ENCODE measurements at places on chromosomes 3 and 15. TPM values are rescaled to one million over a fixed set of nuclear protein-coding genes. Genes with fewer than 3 reads are reported as not detected.

The CDC25A gene
- total RNA-seq, result 0.82 TPM

The SLC6A1 gene
- total RNA-seq, result 3.3 TPM

The RRP9 gene
- 9.7 TPM for total RNA-seq

The LRRC31 gene
- not detected for total RNA-seq

The EOMES gene
- not detected for total RNA-seq

The RBP2 gene
- not detected for total RNA-seq

The CPNE4 gene
- 2.1 TPM for total RNA-seq

The DNAJA4 gene
- 102 TPM for total RNA-seq

The CPLX3 gene
- 31.0 TPM for total RNA-seq

The THRB gene
- total RNA-seq, result 16.1 TPM

DNA sequence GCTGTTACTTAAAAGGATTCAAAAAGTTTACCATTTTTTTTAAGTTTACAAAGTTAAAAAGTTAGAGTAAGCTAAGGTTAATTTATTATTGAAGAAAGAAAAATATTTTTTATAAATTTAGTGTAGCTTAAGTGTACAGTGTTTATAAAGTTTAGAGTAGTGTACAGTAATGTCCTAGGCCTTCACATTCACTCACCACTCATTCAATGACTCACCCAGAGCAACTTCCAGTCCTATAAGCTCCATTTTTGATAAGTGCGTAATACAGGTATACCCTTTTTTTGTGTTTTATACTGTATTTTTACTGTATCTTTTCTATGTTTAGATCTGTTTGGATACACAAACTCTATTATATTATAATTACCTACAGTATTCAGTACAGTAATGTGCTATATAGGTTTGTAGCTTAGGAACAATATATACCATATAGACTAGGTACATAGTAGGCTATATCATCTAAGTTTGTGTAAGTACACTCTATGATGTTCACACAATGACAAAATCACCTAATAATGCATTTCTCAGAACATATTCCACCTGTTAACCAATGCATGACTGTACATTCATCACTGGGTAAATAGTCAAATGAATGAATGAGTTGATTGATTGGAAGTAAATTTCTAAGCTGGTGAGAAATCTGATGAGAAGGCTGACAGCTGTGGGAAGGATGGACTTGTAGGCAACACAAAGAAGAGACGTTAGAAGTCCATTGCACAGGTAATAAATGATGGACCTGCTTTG lies 95.2 kb upstream of the CDIN1 start:
- DNase-seq, result no peak

GRCh38 chr3:102258666-102259227 lies 176.1 kb upstream of the ZPLD1 start:
- no peak for DNase-seq

DNA sequence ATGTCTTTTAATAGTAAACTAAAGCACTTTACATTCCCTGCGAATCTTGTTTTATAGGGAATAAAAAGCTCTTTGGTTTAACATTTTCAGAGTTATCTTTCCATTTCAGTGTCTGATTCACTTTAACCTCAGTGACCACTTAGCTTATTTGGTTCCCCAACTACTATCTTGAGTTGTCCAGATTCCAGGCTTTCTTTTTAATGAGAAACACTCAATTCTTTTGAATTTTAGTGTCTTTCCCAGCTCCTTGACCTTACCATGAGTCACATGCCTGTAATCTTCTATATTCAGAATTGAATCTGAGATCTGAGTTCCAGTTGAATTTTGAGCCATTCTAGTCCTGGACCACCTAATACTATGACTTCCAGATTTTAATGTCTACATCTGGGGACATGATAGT lies 144.4 kb downstream of the KCNAB1 start:
- DNase-seq, result no peak

GRCh38 chr15:91049378-91050127 lies 27.2 kb upstream of the VPS33B start:
- no peak for DNase-seq

GRCh38 chr3:197103766-197104165 lies 74.1 kb upstream of the MELTF start:
- no peak for DNase-seq

GRCh38 chr3:196180346-196180745 lies 30.9 kb downstream of the ZDHHC19 start:
- no peak for DNase-seq

DNA sequence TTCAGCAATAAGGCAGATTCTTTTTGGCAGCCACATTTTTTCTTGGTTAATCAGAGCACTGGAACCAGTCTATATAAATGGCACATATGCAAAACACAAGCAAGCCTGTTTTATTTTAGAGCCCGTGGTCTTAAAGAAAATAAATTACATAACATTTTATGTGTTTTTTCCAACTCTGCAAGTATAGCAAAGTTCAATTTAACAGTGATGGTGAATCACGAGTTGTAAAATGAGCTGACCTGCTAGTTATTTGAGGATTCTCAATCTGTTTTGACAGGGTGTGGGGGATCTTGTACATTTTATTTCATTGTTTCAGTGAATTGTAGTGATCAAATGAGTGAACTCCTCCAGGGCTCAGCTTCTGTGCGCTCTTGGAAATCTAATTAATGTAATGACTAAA lies 2.7 kb downstream of the ARHGEF26 start:
- DNase-seq, result no peak

DNA sequence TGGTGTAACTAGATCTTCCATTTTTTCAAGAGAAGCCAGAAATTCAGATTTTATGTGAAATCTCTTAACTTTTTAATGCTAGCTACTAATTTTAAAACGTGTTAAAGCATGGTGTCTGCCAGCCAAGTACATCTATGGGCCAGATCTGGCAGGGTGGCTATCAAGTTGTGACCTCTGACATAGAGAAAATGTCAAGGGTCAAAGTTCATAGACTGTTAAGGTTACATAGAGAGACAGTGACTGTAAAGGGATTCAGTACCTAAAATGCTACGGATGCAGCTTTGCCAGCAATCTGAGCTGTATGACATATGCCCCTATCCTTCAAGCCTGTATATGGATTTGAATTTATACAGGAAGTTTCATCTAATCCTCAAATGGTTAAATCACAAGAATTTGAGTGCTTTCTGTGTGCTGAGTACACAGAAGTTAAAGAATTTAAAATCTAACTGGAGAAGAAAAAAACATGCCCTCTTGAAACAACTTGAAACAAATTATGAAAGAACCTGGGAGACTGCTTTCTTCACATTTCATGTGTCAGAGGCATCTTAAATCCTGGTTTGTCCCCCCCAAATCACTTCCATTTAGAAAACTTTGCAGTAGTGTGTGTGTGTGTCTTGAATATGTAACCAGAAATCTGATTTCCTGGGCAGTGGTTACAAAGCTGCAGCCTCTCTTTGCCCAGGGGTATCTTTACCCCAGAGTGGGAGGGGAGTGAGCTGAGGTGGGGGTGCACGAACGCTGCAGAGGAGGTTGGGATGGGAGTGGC lies 895 bp upstream of the ARHGAP31 start:
- no peak for DNase-seq

GRCh38 chr3:16461463-16462245 lies 51.8 kb downstream of the RFTN1 start:
- DNase-seq, result no peak

GRCh38 chr15:95596496-95596895 lies 734.0 kb upstream of the NR2F2 start:
- peak; percentile 60 for DNase-seq

DNA sequence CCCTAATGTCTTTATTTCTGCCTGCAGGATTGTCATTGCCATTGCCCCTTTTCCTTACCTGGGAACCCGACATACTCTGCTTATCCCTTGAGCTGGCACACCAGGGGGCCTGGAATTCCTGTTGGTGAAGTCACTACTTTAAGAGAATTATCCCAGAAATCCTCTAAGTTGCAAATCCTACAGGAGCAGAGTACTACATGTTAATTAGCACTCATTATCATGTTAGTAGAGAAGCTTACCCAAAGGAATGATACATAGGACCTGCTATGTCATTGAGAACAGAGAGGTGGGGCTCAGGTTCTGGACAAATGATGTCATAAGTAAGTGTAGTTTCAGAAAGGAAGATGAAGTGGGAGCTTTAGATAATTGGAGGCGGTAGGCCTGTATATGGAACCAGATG lies 27.4 kb downstream of the SCG5 start:
- DNase-seq, result no peak

- no peak for DNase-seq
Observed at GRCh38 chr3:117486719-117487716, 777.4 kb downstream of the TUSC7 start.

- no peak for DNase-seq
Observed at GRCh38 chr3:110750201-110750600, 321.4 kb upstream of the NECTIN3 start.

DNA sequence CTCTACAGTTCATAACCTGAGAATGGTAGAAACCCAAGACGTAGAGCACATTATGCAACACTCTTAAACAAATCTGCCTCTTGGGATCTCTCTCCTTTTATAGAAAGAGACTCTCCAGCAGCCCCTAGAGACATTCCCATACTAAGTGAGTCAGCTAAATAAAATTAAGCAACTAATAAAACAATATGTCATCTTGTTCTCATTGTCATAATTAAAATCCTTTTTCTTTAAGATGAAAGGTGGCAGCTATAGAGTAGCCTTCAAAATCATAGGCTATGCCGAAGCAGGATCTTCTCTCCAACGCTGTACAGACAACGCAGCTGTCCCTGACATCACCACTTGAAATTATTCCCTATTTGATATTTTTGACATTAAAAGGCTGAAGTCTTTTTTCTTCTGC lies 790.0 kb downstream of the FHIT start:
- no peak for DNase-seq

DNA sequence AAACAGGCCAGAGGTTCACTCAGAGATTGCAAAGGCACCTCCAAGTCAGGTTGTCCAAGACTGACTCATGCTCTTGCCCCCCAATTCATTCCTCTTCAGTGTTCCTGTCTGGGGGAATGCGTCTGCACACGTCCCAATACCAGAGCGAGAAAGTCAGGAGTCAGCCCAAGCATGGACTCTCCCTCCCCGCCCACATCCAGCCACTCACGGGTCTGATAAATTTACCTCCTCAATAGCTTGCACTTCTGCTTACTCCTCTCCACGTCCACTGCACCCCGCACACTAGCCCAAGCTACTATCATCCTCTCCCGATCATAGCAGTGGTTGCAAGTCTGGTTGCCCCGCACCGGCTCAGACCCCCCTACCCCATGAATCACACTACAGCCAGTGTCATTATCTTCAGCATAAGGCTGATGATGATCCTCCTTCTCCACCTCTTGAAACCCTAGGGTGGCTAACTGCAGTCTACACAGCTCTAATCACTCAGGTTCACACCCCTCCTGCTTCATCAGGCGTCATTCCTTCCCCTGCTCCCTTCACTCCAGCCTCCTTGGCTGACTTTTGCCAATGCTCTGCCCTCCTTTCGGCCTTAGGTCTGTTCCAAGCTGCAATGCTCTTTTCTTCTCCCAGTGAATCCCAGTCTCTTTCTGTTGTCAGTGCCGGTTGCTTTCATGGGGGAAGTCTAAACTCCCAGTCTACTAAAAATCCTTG lies 27.6 kb upstream of the MYO1E start:
- DNase-seq, result no peak

GRCh38 chr15:99511866-99512661 lies 53.7 kb upstream of the MEF2A start:
- peak; percentile 64 for DNase-seq

GRCh38 chr15:57171426-57171825 lies 204.9 kb upstream of the CGNL1 start:
- DNase-seq, result no peak

DNA sequence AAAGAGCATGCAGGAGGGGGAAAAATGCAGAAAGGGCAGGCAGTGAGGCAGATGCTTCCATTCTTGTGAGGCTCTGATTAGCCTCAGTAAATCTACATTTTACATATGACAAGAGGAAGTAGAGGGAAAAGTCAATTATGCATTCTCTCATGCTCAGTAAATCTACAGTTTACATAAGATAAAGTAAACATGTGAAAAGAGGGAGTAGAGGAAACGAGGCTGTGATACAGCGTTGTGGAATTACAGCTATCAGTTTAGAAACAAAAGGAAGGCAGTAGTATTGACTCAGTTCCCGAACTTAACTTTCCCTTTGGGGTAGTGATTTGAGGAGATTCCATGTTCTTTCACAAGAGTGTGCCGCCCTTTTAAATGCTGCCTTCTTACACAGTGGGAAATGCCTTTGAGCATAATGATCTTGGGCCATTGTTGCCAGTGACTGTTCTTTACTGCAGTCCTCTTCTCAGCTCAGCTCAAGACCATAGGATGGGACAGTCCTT lies 39.3 kb downstream of the OSTN start:
- no peak for DNase-seq

GRCh38 chr15:95987886-95988573 lies 342.5 kb upstream of the NR2F2 start:
- DNase-seq, result no peak

DNA sequence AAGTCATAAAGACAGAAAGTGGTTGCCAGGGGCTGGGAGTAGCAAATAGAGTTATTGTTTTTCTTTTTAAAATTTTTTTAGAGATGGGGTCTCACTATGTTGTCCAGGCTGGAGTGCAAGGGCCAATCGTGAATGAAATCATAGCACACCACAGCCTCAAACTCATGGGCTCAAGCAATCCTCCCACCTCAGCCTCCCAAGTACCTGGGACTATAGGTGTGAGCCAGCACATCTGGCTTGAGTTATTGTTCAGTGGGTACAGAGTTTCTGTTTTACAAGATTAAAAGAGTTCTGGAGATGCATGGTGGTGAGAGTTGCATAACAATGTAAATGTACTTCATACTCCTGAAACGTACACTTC lies 23.6 kb downstream of the PFKFB4 start:
- DNase-seq, result no peak

DNA sequence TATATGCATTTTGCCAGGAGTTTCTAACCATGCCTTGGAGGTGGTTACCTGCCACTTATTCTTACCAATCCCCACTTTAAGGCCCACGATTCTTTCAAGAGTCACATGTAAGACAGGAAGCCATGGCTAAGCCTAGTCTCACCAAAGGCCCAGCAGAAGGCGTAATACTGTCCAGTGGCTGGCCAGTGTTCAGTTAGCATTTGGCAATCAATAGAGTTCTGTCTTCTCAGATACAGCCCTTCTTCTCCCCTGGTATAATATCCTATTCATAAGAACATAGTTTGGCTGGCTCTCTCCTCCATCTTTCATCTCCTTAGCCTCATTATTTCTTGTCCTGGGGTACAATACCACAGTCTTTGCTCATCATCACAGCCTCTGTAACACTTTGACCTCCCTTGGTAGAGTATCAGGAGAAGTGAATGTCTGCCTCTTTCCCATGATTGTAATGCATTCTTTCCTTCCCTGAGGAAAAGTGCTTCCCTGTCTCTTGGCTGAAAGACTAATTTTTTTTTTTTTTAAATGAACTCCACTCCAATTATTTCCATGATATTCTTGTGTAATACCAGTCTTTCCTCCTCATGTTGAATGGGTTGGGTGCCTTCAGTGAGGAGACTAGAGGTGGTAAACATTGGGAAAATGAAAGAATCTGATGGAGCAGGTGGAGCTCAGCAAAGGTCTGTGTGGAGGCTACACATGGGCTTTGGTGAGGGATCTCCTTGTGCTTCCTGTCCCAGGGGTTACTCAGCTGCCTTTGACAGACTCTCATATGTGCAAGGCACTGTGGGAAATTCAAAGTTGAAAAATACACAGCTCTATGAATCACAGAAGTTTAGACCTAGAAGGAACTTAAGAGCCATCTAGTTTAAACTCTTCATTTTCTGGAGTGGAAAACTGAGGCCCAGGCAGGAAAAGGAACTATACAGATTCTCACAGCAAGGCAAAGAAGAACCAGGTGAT lies 218.2 kb downstream of the P3H2 start:
- DNase-seq, result no peak
